Occipital lobe (tissue), 3 donors: ENCODE measurements at places on chromosomes 4 and X. TPM values are rescaled to one million over a fixed set of nuclear protein-coding genes. Genes with fewer than 3 reads are reported as not detected.

GRCh38 chrX:57451426-57452020 lies 140.3 kb upstream of the ZXDB start:
- DNase-seq = no peak

DNA sequence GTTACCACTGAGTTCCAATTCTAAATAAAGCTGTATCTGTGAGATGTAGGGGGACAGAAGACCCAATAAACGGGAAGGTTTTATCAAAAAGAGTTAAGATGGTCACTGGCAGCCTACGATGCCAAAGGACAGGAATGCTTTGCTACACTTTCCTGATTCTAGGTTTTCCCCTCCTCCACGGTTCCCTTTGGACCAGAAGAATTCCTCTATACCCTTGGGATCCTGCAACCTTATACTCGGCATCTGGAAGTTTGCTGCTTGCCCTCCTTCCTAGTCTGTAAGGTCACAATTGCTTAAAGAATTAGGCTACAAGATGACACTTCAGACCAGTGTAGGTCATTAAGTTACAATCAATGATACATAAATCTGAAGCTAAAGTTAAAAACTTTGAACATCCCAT lies 64.3 kb downstream of the SCML2 start:
- no peak for DNase-seq

- DNase-seq = no peak
Observed at GRCh38 chrX:53383376-53384076, 38.9 kb downstream of the SMC1A start.

GRCh38 chr4:47442980-47443379 lies 20.5 kb downstream of the COMMD8 start:
- no peak for DNase-seq

- DNase-seq = no peak
Observed at GRCh38 chr4:43456383-43456782, 563.9 kb downstream of the GRXCR1 start.

Gene TRIM2
- 990 TPM for total RNA-seq

Gene PCDH19
- total RNA-seq = 25.7 TPM
